Stimulated activated CD8-positive, alpha-beta memory T cell treated with anti-CD3 and anti-CD28 coated beads, Interleukin-7, amount 100 ng/mL, for 1 hour (primary cell): ENCODE measurements at places on chromosomes 4 and X.

GRCh38 chr4:183600189-183600685, 58.7 kb downstream of the RWDD4 start:
- no peak for DNase-seq

DNA sequence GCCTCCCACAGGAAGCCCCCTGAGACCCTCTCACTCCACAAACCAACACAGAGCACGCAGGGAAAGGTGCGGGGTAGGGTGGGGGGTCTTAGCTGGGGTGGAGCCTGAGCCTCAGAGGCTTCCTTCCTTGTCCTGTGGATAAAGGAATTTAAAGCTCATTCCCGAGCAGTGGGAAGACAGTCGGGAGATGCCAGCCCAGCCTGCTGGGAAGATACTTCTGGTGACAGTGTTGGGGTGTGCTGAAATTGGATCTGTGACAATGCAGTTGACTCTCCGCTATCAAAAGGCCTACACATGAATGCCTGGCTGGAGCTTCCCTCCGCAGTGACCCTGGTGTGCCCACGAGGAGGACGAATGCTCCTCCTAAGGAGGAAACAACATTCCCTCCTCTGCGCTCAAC, 45.5 kb downstream of the JAKMIP1 start:
- DNase-seq: no peak

- DNase-seq: no peak
These were observed 568.5 kb downstream of the IQCM start for GRCh38 chr4:149247164-149247563.

DNA sequence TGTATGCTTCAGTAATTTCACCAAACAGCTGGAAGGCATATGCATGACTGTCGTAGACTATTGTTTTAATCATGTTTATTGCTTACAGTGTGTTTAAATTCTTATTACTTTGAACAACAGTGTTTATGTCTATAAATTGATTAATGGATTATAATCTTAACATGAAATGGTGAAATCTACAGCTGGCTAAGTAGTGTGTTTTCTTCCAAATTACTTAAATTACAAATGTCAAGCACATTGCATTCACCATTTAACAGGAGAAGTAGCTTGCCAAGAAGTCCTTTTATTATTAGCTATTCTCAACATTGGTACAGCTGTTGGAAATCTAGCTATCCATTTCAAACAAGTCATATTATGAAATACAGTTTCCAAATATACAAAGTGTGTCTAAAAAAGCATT, 849.3 kb upstream of the PCDH10 start:
- no peak for DNase-seq

GRCh38 chrX:22650691-22651090, 349.1 kb upstream of the DDX53 start:
- no peak for DNase-seq

DNA sequence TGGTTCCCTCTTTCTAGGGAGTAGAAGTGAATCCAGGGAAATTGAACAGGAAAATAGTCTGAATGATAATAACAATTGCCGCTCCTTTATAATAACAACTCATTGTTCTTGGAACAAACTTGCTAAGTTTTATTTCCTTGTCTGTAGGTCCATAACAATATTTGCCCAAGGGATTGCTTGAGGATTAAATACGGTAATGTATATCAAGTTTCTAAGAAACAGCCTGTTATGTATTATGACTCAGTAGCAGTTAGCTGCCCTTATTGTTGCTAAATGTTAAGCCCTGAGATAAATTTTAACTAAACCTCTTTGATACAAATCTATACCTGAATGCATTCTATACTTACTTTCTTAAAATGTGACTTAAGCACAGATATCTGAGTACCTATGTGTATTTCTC, 215.9 kb upstream of the AADAT start:
- no peak for DNase-seq

DNA sequence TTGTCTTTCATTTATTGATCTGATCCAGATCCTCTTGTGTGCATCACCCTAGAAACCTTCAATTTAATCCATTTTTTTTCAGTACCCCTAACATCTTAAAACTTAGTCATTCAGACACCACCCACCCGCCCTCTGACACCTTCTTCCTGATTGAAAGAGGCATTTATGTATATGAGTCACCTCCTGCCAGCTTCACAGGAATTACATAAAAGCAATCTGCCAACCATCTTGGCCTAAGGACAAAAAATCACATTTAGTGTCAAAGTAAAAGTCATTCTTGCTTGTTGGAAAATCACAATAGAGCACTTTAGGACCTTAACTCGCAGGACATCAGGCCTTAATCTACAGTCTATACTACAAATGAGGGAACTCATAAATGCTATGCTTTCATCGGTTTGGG, 52.1 kb downstream of the NDST3 start:
- no peak for DNase-seq

DNA sequence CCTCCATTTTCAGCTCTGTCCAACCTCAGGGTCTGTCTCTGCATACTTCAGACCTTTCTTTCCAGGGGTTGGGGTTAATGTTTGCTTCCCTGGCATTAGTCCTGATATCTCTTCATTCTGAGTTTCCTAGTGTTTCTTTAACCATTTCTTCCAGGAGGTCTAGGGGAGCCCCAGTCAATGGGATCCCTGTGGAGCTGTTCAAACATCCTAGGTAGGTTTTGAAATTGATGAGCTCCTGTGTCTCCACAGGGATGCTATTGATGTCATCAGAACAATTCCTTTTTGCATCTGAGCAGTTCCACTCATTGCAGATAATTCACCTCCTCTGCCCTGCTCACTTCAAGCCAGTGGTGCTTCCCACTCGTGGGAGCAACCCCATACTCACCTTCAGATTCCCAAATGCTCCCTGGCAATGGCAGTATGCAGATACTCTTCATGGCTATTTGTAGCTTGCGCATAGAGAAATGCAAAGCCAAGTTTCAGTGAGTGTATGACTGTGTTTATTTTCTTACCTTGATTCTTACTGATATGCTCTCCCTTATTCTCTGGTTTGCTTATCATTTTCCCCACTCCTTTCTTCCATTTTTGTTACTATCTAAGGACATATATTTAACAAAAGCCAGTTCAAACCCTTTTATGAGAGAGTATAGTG, 33.7 kb upstream of the LIMCH1 start:
- no peak for DNase-seq

DNA sequence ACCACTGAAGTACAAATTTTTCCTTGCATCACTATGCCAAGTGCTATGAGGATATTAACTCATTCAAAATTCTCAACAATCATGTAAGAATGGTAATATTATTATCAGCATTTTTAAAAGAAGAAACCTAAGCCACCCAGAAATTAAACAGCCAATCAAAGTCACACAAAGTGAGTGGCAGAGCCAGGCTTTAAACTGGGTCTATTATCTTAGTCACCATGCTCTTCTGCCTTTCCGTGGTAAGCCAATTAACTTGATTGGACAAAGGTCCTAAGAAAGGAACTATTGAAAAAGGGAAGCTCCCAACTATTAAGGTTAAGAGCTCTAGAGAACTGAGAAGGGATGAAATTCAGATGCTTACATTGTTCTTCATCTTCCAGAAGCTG, 111.5 kb downstream of the ASB9 start:
- DNase-seq: no peak

DNA sequence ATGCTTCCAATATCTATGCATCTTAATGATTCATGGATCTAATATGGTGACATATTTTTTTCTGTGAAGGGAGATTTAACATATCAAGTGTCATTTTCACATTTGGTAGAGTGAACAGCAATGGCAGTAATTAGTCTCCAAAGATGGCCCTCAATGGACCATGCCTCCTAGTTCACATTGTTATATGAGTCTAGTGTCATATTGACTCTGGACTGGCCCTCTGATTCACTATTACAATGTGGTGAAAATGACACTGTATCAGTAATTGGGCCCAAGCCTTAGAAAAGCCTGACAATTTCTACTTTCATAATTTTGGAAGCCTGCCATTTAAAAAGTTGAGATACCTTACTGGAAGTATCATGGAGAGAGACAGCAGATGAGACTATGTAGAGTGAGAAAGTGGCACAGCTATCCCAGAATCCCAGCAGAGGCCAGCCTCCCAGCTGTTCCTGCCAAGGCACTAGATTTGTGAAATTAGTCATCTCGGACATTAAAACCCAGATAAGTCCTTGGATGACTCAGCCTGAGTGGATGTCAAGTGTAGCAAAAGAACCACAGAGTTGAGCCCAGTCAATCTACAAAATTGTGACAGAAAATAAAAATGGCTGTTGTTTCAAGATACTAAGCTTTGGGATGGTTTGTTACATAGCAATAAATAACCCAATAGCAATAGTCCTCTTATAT, 68.4 kb downstream of the ARHGEF38 start:
- DNase-seq: no peak

DNA sequence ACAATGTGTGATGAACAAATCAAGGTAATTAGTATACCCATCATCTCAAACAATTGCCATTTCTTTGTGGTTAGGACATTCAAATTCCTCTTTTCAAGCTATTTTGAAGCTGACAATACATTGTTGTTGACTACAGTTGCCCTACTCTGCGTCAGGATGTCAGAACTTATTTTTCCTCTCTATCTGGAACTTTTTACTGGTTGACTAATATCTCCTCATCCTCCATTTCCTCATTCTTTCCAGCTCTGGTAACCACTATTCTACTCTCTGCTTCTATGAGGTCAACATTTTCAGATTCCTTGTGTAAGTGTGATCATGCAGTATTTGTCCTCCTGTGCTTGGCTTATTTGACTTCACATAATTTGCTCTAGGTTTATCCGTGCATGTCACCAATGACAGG, 240.5 kb upstream of the HS3ST1 start:
- no peak for DNase-seq

- DNase-seq: no peak
These were observed 728 bp downstream of the DCAF12L2 start for GRCh38 chrX:126165401-126165720.

DNA sequence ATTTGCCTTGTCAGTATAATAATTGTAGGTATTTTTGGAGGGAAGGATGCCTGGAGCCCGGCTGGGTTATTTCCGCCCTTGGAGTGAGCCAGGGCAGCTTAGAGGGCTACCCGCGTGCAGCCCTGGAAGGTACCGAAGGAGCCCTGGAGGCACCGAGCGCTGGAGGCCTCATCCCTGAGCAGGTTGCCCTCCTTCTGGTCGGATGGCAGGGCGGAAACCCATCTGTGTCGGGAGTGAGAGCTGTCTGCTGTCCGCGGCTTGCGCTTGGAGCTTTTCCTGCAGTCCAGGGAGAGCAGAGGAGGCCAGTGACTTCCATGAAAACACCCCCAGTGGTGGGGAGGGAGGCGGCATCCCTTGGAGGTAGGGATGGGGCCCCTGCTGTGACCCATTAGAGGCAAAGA, 122.1 kb downstream of the TBL1X start:
- DNase-seq: no peak

- DNase-seq: no peak
These were observed 67.2 kb downstream of the INPP4B start for GRCh38 chr4:142778900-142779299.

DNA sequence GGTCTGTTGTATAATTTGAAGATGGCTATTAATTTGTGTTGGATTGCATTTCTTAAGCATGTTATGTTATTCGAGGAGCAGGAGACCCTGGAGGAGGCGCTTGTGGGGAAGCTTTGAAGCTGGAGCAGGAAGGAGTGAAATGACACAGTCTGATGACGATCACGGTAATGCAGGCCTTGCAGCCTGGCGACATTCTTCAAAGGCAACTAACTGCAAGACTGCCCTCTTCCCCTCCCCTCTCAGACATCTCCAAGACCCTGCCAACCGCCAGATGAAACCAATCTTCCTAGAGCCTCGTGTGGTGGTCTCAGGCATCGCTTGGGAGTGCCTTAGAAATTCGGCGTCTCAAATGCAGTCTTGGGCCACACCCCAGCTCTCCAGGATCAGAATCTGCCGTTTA, 16.1 kb downstream of the CLCN4 start:
- no peak for DNase-seq

- DNase-seq: no peak
These were observed 446.2 kb downstream of the RAPGEF2 start for GRCh38 chr4:159549098-159549518.

GRCh38 chr4:99983289-99983943, 33.3 kb upstream of the H2AZ1 start:
- no peak for DNase-seq

GRCh38 chr4:5858020-5858769, 34.7 kb downstream of the CRMP1 start:
- no peak for DNase-seq

GRCh38 chr4:87079967-87080366, 140.5 kb downstream of the KLHL8 start:
- DNase-seq: no peak

DNA sequence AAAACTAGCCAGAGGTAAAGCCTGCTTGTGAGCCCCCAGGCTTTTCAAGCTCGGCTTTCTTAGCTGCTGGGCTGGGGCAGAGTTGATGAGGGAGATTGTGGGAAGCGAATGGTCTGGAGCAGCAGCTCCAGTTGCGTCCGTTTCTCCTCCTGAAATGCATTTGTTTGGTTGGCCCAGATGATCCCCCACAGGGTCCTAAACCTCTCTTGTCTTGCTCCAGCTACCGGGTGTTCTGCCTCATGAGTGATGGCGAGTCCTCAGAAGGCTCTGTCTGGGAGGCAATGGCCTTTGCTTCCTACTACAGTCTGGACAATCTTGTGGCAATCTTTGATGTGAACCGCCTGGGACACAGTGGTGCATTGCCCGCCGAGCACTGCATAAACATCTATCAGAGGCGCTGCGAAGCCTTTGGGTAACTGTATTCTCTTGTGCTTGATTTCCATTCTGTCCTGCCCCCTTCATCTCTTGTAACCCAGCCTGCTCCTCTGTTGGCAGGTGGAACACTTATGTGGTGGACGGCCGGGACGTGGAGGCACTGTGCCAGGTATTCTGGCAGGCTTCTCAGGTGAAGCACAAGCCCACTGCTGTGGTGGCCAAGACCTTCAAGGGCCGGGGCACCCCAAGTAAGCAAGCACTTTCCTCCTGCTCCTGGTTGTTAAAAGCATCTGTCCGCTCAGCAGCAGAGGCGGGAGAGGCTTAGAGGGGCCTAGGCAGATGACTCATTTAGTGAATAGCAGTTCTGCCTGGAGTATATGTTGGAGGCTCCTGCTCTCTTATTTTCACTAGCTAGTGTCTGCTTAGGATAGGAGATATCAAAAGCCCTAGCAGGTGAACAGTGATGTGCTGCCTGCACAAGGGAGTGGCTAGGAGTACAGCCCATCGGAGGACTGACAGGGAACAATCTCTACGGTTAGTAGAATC, 15.3 kb downstream of the TKTL1 start:
- no peak for DNase-seq
